T-helper 22 cell (primary cell): ENCODE measurements at places on chromosomes 13 and 19.

DNA sequence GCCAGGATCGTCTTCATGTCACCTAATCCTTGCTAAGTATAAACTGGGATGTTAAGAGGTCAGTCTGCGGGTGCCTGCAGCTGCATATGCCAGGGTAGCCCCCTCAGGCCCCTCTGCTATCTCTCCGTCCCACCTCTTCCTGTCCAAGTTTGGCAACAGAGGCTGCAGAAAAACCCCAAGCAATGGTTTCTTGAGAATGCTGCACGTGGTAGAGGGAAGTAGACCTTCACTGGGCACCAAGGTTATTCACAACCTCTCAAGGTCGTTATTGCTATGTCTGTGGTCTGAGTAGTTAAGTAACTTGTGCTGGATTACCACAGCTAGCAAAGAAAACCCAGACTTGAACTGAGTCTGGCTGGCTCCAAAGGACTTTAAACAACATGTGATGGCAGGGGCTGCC lies 77.9 kb upstream of the XPO4 start:
- DNase-seq = no peak

DNA sequence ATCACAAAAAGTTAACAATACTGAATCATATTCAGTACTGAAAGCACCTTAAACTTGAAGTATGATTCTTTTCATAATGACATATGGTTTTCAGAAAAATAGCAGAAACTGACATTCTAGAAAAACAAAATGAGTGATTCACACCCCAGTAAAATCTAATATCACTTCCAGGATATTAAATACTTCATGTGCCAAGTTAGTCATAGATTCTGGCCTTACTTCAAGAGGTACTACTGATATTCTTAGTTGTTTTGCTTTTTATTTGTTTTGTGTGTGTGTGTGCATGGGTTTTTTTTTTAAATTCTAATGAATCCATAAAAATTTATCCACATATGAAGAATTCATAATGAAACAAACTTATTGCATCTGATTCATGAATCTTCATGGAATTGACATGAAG lies 207.9 kb upstream of the UFM1 start:
- no peak for DNase-seq

DNA sequence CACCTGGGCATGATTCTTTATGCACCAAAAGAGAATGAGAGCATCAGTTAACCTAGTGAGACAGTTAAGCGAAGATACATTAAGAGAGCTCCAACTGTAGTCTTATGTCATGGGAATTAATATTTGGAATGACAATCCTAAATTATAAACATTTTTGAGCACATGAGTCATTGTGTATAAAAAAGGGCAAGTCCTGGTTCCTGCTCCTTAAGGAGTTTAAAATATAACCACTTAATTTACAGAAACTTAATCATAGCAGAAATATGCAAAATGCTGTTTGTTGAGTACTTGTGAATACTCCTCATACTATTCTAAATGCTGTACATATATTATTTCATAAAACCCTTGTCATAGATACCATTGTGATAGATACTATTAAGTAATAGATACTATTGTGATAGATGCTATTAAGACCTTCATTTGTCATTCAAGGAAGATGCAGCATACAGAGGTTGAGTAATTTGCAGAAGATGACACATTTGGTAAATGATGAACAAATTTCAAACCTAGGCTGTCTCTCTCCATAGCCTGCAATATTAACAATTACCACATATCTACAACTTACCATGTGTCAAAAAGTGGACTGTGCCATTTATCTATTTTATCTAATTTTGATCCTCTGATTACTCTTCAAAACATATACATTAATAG lies 301.0 kb downstream of the TBC1D4 start:
- DNase-seq = no peak

DNA sequence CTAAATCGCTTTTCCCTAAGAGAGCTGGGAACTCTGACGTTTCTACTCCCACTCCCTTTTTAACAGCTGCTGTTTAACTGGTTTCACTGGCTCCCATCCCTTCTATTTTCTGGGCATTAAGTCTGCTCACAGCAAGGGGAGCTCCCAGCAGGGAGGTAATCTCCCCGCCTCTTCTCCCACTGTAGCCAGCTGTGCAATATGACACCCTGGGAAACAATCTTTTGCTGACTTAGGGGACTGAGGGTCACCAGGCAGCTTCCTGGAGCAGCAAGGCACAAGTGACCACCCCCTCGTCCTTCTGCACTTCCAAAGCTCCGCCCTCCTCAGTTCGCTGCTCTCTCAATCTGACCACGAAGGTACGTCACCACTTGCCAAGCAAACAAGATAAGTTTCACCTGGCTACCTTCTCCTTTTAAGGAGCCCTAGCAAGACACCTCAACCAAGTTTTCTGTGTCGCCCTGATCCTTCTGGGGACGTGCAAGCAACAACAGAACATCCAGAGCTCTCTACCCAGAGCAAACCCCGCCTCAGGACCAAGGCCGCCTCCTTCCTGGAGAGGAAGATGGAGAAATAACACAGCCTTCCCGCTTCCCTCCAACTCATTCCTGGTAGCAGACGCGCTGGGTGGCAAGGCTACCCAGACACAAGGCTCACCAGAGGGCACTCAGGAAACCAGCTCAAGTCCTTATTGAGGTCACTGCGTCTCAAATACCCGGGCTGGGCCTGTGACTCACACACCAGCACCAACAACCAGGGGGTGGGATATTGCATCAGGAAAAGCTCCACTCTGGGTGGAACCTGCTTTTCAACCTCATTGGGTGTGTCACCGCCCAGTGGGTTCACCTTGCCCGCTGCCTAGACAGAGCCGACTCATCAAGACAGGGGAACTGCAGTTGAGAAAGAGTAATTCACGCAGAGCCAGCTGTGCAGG lies 92.4 kb downstream of the STK24 start:
- peak; percentile 82 for DNase-seq

GRCh38 chr13:39915418-39915817 lies 260.0 kb downstream of the COG6 start:
- no peak for DNase-seq
